NCI-H345 (cell line): ENCODE measurements at places on chromosomes 1 and 21.
A peak's percentile ranks its signal among the peaks of the same experiment; 100 is the strongest.

- DNase-seq, result no peak
These were observed 49.6 kb downstream of the ST6GALNAC3 start for GRCh38 chr1:76124196-76124595.

GRCh38 chr1:220877377-220878095, 1.7 kb upstream of the HLX start:
- no peak for DNase-seq

DNA sequence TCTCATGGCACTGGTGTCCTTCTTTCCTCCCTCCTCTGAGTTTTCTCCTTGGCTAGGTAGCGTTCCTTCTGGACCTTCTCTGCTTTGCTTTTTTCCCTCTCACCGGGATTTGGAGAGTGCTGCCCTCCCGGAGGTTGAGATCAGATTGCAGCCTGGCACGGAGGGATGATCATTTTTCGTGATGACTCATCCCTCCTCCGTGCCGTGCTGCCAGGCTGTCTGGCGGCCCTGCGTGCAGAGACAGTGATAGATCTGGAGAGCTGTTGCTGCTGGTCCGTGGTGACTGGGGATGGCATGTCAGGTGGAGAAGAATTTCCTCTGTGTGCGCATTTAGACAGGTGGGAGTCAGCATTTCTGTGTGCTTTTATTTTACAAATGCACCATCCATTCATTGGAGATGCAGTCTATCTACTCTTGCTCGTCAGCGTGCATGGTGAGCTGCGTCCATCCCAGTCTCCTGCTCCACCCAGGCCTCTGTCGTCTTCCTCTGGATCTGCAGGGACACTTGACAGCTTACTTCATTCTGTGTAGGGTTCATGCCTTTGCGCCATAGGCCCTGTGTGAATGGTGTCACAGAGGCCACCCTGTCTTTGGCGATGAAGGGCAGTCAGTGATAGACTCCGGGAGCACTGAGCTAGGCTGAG, 104.4 kb downstream of the PCBP3 start:
- DNase-seq, result peak; percentile 87

- DNase-seq, result no peak
These were observed 917 bp downstream of the ETNK2 start for GRCh38 chr1:204150702-204151551.

- DNase-seq, result no peak
These were observed 63.6 kb downstream of the NIBAN1 start for GRCh38 chr1:184910691-184911091.

- DNase-seq, result no peak
These were observed 67.3 kb upstream of the BCL10 start for GRCh38 chr1:85343612-85344255.

- DNase-seq, result no peak
These were observed 484.8 kb downstream of the PTPRC start for GRCh38 chr1:199123615-199124014.

GRCh38 chr1:96370757-96371156, 350.8 kb upstream of the PTBP2 start:
- DNase-seq, result no peak

DNA sequence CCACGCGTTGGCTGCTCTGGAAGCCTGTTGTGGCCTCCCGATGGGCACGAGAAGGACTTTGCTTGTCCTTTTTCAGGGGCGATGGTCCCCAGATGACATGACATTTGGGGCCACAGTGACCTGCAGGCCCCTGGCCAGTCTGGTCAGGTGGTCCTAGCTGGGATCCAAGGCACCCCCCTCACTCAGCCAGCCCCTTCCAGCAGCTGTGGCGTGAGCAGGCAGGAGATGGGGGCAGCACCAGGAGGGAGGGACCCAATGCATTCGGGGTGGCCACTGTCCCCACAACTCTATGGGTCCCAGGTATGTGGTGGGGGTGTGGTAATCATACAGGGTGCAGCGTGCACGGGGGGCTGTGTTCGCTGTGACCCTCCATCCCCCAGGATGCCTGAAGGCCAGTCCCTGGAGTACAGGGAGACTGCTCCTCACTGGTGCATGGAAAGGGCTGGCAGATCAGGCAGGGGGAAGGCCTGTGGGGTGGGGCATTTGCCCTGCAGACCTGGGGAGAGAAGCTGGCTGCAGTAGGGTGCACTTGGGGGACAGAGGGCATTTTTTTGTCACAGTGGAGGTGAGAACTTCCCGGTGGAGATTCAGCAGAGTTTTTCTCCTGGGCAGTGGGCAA, 31.7 kb downstream of the WNT3A start:
- DNase-seq, result no peak

DNA sequence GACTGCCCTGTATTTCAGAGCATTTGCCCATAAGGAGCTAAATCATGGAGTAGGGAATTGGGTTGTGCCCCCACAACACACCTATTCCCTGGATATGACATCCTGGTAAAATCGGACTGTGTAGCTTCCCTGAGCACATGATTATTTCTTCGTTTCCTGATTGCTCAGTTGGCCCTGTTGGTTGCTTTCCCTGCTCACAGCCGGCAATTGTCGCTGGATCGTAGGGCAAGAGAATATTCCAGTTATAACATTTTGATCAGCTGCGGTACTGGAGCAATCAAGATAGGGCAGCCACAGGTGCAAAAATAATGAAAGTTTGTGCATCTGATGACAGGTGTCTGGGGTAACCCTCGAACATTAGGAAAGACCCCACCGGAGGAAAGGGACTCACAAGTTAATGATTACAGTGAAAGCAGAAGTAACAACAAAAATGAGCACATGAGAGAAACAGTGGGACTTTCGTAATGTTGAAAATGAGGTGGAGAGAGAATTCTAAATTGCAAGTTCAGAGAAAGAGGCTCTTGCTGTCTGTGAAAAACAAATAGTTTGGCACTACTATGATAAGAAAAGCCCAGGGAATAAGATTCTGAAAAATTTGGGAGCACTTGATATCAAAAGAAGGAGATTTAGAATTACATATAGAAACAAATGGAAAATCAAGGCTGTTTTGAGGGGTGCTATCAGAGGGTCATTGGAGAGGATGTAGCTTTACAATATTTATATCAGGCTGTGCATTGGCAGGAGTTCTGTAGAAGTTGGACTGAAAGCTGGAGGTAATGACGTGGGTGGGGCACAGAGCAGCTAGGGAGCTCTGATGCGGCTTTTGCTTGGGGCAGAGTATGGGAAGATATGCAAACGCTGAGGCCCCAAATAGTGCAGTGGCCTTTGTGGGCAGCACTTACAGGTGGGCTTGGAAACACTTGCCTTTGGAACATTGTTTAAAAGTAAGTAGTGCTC, at the start of gene MAB21L3:
Gene MAB21L3 (plus strand): TSS at position 833 of the 957 bp plus-strand sequence. CDS start 1,217 bp downstream, outside the sequence.
- no peak for DNase-seq

- no peak for DNase-seq
These were observed 784 bp downstream of the AGT start for GRCh38 chr1:230713138-230713537.
